Thoracic aorta (tissue), 2 donors: ENCODE measurements at places on chromosomes 1 and 21.

- no peak for DNase-seq
Observed at GRCh38 chr1:26352338-26352679, 1.6 kb downstream of the CRYBG2 start.

DNA sequence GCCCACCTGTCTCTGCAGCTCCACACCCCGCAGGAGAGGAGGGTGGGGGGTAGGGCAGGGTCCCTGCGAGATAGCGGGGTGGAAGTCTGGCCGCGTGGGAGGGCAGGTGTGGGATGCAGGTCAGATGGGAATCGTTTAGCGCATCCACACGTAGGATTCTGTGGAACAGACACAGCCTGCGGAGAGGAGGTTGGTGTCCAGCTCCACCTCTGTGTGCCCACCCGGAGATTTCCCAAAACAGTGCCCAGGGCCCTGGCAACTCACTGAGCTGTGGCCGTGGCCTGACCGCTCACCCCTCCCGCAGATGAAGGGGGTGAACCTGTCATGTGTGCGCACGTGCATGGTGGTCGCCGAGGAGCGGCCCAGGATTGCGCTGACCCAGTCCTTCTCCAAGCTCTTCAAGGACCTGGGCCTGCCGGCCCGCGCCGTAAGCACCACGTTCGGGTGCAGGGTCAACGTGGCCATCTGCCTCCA is 46.9 kb downstream of the S100B start:
- no peak for DNase-seq

GRCh38 chr1:109788695-109789521 is 25.2 kb upstream of the EPS8L3 start:
- no peak for DNase-seq

DNA sequence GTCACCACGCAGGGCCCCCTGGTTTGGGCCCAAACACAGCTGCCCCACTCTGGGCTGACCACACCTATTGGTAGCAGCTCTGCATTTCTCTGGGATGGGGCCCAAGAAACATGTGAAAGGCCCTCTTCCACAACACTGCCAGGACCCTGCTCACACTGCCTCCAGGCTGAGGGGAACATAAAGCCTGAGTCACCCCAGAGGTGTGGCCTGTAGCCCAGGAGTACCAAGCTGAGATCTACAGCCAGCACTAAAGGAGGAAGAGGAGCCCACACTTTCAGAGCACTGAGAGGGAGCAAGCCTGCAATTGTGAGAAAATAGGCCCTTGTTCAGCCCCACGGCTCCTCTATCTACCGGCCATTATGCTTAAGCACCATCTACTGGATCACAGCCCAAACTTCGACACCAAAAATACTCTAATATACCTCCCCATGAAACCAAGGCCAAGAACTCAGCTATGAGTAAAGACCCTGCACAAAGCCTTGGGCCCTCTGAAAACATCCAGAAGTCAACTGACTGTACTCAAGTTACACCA is 14.4 kb upstream of the OR2T10 start:
- no peak for DNase-seq

DNA sequence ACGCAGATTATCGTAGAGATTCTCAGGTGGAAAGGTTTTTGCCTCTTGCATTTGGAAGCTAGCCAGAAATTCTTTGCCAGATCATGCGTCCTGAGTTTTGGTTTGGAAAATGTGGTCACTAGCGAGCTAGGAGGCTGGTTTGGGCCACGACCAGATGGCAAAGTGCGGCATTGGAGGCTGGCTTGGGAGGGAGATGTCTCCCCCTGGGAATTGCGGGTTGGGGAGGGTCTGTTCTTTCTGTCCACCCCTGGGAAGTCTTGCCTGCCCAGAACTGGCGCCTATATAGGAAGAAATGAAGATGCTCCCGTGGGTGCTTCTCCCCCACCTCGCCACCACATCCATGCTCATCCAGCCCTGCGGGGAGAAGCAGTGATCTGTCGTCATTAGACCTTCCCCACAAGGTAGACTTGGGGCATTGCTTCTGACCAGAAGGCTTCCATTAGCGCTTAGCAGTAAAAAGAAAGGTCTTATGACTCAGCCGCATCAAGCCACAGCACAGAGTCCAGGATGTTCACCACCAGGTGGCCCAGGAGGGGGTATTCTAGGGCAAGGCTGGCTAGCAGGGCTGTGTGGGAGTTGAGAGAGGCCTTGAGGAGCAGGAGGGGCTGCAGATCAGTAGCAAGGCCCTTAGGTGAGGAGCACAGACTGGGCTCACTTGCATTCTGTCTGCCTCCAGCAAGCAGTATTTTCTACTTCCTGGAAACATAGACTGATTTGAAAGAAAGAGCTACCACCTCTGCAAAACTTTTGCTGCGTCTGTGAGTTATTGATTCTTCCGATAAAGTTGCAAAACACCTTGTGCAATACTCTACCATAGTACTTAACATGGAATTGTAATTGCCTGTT is 1.5 kb upstream of the PTP4A2 start:
- no peak for DNase-seq

DNA sequence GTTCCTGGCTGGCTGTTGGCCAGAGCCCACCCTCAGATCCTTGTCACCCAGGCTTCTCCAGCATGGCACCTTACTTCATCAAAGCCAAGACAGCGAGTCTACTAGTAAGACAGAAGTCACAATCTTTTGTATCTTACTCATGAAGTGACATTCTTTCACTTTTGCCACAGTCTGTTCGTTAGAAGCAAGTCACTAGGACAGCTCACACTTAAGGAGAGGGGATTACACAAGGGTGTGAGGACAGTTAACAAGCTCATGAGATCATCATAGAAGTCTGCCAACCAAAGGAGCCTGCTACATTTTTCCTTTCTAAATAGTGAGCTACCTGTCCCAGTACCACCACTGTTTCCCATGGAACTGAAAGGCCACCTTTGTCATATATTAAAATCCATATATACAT is 61.5 kb downstream of the PACC1 start:
- no peak for DNase-seq

DNA sequence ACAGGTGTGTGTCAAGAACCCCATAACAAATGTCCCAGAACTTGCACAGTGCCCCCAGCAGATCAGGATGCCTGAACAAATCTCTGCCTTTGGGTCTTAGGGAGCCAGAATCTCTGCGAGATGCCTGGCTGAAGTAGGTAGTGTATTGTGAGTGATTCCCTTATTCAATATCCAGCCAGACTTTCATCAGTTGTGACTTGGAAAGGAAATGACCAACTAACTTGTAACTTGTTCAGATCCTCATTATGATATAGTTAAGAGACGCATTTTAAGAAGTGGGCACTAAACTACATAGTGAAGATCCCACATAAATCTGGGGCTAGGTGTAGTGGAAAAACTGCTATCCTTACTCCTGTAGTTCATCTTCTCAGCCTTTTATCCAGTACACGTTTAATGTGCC is 11.8 kb downstream of the OLIG2 start:
- no peak for DNase-seq

- no peak for DNase-seq
Observed at GRCh38 chr1:218272366-218272765, 12.7 kb upstream of the RRP15 start.

GRCh38 chr1:202029171-202029665 is 18.8 kb downstream of the ELF3 start:
- no peak for DNase-seq

- DNase-seq: no peak
Observed at GRCh38 chr1:94697839-94698238, 122.3 kb upstream of the SLC44A3 start.

DNA sequence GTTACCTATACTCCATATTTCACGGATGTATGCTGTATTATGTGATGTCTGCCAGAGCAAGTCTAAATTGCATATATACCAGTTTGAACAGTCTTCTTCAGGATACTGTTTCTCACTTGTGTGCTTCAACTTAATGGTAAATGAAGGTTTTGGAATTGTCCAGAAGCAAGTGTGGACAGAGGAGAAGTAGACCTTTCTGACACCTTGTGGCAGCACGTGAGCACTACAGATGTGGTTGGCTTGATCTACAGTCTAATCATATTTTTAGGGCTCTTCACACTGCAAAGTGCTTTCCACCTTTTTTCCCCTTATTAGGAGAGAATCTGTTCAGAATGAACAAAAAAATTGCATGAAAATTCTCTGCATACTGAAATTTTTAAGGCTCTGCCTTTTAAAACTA is 10.9 kb downstream of the MORC3 start:
- no peak for DNase-seq

- no peak for DNase-seq
Observed at GRCh38 chr1:51973587-51974474, 16.7 kb downstream of the RAB3B start.

GRCh38 chr1:41895552-41895951 is 23.2 kb downstream of the HIVEP3 start:
- DNase-seq: no peak

- DNase-seq: no peak
Observed at GRCh38 chr1:111201275-111202090, 1.0 kb upstream of the DENND2D start.

- no peak for DNase-seq
Observed at GRCh38 chr1:117642963-117643362, 37.1 kb downstream of the TENT5C start.

DNA sequence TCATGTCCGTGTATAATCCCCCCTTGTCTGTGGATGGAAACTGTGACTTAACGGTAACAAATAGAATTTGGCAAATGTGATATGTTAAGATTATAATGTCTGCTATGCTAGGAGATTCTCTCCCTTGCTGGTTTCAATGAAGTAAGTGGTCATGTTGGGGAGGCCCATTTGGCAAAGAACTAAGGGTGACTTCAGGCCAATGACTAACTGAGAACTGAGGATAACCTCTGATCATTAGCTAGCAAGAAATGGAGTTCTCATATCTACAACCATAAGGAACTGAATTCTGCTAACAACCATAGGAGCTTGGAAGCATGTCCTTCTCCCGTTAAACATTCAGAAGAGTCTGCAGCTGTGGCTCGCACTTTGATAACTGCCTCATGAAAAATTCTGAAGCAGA is 2.3 kb downstream of the IFI44L start:
- DNase-seq: no peak

DNA sequence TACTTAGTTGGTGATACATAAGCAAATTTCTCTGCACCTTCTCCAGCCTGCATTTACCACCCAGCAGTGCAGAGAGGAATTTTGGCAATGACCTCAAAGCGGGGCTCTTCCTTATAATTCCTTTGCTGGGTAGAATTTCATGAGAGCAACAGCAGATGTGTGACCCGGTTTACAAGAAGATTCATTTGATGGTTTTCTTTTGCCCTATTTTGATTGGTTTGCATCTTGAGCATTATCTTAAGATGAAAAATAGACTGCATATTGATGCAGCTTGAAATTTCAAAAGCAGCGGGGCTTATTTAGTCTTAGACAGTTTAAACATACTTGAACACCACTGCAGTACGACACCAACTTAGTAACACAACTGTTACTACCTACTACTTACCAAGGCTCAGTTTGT is 378.9 kb downstream of the TTLL7 start:
- DNase-seq: no peak

DNA sequence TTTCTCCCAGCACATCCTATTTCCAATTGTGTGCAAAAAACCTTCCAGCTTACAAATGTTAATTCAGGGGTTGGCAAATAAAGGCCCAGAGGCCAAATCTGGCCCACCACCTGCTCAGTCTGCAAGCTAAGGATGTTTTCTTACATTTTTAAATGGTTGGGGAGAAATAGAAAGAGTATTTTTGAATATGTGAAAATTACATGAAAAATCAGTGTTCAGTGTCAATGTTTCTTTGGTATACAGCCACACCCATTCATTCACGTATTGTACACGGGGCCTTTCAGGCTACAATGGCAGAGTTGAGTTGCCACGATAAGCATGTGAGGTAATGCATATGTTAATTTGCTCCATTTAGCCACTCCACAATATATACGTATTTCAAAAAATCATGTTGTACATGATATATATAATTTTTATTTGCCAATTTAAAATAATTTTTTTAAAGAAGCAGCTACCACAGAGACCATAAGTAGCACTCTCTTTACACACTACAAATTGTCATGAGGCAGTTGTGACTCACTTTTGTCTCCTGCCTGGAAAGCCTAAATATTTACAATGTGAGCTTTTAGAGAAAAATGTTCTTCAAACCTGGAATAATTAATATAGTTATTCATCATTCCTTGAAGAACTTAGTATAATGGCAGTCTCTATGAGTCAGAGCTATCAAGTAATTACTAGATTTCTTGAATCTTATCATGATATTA is 189.6 kb downstream of the SMYD3 start:
- no peak for DNase-seq

DNA sequence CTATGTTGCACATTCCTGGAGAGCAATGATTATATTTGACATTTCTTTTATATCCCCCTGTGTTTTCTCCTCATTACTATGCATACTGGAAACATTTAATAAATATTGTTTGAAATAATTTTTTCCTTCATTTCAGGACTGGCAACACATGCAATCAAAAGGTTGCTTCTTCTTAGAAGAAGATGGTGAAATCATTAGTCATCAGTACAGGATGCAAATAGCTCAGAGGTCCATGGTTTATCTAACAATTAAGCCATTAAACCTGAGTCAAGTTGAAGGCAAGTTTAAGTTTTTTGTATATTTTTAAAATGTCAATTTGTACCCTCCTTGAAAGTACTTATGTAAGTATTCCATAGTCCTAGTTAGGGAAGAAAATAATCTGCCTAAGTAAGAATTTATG is 22.5 kb downstream of the EFCAB7 start:
- no peak for DNase-seq

DNA sequence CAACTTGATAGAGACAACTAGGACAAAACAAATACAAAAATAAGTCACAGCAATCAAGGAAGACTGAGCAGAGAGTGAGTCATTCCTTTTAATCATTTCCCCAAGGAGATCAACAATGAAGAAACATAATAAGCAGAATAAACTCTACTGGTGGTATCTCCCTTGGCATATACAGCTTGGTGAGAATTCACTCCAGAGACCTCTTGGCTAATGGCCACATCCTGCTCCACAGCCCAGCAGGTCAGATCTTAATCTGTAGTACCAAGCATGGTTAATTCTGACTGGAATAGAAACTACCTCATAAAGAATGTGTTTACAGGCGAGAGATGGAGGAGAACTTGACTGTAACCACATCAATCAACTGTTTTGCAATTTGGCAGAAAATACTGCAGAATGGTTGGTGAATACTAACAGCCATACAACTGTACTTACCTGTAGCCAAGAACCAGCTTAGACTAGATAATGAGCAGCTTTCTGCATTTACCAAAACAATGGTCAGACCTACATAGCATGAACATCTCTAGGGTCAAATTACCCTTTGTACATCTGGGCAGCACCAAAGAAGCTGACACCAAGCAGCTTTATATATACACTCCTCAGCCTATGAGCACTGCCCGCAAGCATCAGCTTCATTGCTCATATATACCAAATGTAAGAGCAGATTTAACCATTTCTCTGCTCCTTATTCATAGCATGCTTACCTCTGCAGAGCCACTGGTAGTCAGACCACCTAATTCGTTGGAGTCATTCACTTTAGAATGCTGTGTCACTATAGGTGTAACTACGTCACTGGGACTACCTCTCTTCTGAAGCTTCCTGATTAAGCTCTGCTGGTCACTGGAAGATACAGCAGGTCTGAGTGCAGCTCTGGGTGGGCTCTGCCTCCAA is 51.0 kb downstream of the KIAA0319L start:
- no peak for DNase-seq
